Stimulated activated CD8-positive, alpha-beta memory T cell treated with anti-CD3 and anti-CD28 coated beads, Interleukin-4, amount 100 ng/mL, for 4 hours (primary cell): ENCODE measurements at places on chromosomes 16 and 17.

DNA sequence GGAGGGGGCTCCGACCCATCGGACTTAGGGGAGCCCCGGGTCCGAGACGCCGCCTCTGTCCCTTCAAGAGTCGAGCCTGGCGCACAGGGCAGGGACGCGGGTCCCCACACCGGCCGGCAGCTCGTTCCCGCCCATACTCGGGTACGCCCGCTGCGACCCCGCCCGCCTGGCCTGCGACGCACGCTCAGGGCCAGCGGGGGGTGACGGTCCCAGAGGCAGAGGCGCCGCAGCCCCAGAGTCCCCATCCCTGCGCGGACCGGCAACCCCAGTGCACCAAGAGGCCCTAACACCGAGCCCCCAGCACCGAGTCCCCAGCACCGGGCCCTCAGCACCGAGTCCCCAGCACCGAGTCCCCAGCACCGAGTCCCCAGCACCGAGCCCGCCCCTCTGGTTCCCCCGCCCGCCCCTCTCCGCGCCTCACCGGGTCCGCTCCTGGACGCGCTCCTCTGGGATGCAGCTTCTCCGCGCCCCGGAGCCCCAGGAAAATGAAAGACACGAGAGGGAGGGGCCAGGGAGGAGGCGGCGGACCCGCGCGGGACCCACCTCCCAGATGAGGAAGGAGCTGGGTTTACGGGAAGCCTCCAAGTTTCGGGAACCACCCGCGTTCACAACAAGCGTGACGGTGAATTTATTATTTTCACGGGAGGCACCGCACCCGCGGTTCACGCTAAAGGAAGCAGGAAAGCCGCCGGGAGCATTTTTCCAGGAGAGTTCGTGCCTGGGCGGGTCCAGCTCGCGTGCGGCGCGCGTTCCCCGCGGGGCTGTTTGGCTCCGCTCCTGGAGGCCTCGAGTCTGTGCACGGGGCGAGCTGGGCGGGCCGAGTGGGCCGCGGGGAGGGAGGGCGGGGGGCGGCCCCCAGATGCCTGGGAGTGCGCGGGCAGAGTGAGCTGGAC lies at the start of gene SECTM1:
SECTM1 (minus strand) TSS at position 488 of the 893 bp plus-strand sequence. CDS start 6,526 bp downstream, outside the sequence.
- DNase-seq: no peak

- DNase-seq: no peak
These were observed 210.1 kb downstream of the SLC39A11 start for GRCh38 chr17:72882426-72882825.

DNA sequence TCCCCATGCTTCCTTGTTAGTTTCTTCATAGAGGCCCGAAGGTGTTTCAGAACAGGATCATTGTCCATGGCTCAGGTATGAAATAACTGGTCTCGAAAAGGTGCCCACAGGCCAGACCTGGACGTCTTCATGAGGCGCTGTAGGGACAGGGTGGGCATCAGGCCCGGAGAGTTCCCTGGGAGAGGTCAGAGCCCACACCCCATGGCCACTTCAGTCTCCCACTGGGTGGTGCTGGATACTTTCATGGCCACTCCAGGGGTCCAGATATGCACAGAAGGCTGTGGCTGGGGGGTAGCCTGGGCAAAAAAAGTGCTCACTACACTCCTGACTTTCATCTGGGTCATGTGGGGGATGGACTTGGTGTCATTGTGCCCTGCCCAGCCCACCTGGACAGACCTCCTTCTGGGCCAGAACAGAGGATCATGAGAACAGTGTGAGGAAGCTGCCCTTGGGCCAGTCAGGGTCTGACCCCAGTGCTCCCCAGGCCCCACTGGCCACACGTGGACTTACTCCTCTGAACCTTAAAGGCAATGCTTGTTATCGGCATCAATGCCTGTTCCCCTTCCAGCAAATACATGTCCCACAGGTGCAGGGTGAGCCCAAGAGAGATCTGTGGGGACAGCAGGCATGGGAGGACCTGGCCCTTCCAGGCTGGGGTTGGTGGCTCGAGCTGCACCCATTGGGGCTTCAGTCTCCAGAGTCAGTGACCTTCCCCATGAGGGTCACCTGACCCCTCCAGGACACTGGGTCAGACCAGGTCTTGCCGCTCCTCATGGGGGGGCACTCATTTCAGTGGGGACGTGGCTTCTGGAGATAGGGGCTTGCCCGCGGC lies 36.9 kb downstream of the LGALS9 start:
- no peak for DNase-seq

GRCh38 chr17:72764632-72765041 lies 327.9 kb downstream of the SLC39A11 start:
- DNase-seq: no peak

- DNase-seq: peak; percentile 31
These were observed at the start of gene CDK5R1 for GRCh38 chr17:32486701-32487472. Gene CDK5R1, plus strand, starts transcription at chr17:32486993. Its CDS starts 628 bp downstream, at chr17:32487621.
